ENCODE measurements at places on chromosomes 1 and 21.

DNA sequence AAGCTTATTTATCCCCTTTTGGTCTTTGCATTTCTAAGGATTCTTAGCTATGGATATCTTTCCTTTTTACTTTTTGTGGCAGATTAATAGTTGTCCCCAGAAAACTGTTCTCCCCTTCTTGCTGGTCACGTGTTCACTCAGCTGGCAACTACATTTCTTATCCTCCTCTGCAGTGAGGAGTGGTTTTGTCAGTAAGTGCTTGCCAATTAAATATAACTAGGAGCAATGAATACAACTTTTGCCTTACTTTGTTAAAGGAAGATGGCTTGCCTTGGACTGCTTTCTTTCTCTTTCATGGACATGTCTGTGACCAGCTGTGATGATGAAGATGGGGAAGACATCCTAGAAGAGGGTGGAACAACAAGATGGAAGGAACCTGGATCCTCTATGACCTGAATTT lies 15.6 kb upstream of the ALG14 start:
- no peak for DNase-seq

DNA sequence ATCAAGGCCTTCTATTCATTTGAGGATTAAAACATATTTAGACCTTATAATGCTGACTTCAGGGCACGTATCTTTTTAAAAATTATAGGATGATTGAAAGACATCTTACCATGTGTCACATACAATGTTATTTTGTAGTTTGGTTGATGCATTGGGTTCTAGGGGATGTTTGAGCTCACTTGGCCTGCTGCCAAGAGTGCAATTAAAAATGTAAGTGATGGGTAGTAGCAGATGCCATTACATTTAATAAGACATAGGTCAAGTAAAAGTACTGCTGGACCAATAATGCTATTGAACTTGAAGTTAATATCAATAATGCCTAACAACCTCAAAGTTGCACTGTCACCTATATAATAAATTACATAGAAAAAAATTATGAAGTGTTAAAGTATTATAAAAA lies 616.5 kb upstream of the RGS18 start:
- DNase-seq: no peak

GRCh38 chr1:18079941-18080735 lies 27.5 kb upstream of the IGSF21 start:
- DNase-seq: no peak

GRCh38 chr21:14589855-14590563 lies 43.9 kb upstream of the SAMSN1 start:
- no peak for DNase-seq

- DNase-seq: peak; percentile 40
These were observed 532.7 kb upstream of the OLFM3 start for GRCh38 chr1:102529446-102529845.

DNA sequence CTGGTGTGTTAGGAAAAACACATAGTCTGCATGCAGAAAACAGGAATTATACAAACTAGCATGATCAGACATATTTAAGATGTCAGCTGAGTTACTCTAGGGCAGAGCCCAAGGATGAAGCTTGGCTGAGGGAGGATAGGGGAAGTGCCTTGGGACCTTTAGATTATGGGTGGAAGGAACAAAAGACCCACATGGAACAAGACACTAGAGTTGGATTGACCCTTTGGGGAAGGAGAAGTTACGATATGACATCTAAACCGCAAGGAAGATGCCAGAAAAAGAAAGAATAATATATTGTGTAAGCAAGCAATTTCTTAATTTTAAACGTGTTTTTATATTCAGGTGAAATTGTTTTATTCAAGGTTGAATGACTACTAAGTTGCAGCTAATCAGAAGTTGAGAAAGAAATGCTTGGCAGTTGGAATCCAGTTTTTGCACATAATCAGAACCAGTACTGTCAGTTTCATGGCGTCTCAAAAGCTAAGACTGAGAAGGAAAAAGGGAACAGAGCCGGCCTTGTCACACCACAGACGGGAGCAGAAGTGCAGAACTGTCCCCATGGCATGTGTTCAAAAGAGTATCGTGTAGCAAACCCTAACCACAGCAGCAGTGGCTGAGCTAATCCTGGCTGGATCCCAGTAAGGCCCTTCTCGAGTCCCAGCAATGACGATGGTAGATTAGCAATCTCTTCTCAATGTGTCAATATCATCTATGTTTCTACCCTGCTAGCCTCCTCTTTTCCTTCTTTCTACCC lies 31.2 kb upstream of the IFNAR2 start:
- DNase-seq: no peak

GRCh38 chr1:153928791-153929341 lies 6.1 kb upstream of the GATAD2B start:
- no peak for DNase-seq

- peak; percentile 40 for DNase-seq
These were observed 475 bp upstream of the NPPB start for GRCh38 chr1:11858968-11859871.

- peak; percentile 82 for DNase-seq
These were observed 118.0 kb downstream of the ACTL8 start for GRCh38 chr1:17873007-17873675.

DNA sequence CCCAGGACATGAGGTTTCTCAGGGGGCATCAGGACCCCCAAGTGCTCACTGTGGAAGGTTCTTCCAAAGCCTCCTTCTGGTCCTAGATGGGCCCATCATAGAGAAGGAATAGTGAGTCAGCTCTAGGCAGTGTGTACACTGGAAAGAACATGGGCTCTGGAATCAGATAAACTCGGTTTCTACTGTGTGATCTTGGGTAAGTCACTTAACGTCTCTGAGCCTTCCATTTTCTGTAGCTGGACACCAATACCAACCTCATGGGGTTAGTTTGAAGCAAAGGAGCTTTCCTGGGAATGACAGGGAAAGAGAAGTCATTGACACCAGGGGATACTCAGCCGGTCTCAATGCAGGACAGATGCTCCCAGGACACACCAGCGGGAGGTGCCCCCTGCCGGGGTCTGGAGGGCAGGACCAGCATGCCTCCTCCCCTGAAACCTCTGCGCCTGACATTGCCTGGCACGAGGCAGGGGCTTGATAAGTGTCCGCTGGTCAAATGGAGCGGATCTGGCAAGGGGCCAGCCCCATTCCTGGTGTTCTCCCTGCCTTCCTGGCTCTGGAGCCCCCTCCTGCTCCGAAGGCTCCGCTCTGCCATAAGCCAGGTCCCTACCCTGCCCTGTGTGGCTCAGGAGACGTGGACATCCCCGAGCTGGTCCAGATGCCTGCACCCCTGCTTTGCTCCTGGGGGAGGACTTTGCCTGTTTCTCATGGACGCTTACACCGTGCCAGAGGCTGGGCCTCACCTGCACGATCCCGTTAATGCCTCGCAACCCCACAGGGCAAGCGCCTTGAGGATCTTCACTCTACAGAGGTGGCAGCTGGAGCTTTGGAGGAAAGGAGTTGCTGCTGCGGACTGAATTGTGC lies 52.8 kb downstream of the EDN2 start:
- no peak for DNase-seq

- no peak for DNase-seq
These were observed 51.4 kb upstream of the C8B start for GRCh38 chr1:57017200-57017599.

GRCh38 chr1:162370161-162370560 lies 6.5 kb downstream of the SPATA46 start:
- DNase-seq: no peak

GRCh38 chr1:63107066-63107465 lies 215.3 kb upstream of the FOXD3 start:
- DNase-seq: no peak

DNA sequence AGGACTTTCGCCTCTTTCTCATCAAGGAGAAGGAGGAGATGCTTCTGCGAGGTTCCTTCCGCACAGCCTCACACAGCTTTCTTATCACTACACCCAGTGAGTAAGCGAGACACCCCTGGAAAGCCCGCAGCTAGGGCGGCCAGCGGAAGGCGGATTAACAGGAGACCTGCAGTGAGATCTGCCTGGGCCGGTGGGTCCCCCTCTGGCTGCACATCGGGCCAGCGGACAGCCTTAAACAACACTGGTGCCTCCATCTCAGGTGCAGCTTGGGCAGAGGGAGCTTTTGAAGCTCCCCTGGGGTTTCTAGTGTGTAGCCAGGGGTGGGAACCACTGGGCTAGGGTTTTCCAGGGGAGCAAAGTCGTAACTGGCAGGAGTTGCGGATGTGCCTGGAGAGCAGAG lies 17.5 kb upstream of the MTARC1 start:
- DNase-seq: no peak

GRCh38 chr21:27380303-27380702 lies 413.4 kb upstream of the ADAMTS5 start:
- DNase-seq: no peak

DNA sequence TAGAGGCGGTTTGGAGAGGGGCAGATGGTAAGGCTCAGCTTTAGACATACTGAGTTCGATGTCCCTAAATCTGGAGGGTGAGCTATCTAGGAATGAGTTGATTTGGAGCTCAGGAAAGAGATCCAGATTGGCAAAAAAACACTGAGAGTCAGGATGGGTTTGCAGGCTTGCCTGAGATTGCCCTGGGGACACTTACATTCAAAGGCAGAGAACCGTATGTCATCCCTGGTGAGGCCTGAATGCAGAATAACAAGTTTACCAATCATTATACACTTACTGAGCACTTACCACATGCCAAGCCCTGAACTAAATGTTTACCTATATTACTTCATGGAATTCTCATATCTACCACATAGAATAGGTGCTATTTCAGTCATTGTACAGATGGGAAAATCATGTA lies 27.5 kb downstream of the TFAP2E start:
- DNase-seq: no peak

DNA sequence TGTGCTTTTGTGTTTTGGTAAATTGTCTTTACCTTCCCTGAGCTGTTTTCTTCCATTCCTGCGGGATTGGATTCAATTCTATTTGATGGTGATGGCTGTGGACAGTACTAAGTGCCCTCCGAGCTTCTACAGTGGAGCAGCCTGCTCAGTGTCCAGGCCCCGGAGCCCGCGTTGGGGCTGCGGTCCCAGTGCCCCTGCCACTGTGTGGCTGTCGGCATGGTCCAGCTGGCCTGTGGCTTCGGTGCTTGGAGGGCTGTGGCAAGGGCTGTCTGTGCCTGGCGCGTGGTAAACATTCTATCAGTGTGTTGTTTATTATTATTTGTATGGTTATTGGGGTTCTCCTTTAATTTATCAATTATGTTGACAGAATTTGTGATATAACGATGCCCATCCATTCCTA lies 109.1 kb upstream of the COL6A1 start:
- no peak for DNase-seq

DNA sequence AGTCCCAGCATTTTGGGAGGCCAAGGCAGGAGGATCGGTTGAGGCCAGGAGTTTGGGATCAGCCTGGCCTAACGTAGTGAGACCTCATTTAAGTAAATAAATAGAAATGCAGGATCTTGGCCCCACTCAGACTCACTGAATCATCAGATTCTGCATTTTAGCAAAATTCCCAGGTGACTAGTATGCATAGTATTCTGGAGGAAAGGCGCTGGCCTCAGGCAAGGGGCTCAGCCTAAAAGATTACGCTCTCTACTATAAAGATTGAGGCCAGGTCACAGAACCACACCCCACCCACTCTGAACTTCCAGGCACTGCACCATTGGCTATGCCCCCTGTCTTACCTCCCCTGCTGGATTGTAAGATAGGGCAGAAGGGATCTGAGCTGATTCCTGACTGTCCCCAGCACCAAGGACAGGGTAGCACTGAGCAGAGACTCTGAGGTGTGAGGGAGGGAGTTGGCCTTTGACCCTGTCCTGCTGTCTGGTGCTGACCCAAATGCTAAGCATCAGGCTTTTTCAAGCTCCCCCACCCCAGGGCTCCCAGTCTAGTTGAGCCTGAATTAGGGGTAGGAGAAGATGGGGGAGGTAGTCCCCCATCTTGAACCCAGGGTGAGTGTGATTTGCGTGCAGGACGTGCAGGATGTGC lies 2.7 kb downstream of the FOXE3 start:
- DNase-seq: no peak

DNA sequence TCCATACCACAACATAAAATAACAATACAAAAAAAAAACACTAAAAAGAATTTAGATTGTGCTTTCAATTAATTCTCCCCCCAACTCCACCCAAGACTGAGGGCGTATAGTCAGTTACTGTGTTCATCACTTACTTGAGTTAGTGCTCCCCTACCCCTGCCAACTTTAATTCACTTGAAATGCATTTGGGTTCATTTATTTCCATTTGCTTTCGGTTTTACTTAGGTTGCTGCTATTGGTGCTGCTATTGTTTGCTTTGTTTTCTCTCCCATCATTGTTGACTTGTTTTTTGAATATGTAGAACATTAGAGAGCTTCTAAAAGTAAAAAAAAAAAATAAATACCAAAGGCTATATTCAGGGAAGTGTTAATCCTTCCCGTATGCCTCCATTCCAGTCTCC lies 10.7 kb upstream of the CYYR1 start:
- DNase-seq: no peak

DNA sequence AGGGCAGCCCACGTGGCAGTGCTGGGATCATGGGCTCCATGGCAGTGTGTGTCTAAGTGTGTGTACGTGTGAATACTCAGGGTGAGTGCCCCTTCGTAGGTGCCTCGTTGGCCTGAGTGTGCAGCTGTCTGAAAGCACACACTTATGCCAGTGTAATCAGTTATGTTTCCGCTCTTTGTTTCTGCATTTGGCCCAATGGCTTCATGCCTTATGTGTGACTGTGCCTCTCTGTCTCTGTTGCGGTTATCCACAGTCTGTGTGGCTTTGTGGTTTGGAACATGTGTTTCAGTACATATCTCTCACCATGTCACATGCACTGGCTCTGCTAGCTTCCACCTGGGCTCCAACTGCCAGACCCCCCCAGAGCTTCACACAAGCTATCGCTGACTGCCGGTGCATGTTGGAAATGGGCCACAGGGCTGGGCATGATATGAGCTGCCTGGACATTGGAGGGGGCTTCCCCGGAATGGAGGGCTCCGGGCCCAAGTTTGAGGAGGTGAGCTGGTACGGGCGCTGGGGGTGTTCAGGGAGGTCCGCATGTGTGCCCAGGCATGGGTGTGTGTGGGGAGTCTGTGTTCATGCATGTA lies 70.3 kb upstream of the TINAGL1 start:
- peak; percentile 72 for DNase-seq

DNA sequence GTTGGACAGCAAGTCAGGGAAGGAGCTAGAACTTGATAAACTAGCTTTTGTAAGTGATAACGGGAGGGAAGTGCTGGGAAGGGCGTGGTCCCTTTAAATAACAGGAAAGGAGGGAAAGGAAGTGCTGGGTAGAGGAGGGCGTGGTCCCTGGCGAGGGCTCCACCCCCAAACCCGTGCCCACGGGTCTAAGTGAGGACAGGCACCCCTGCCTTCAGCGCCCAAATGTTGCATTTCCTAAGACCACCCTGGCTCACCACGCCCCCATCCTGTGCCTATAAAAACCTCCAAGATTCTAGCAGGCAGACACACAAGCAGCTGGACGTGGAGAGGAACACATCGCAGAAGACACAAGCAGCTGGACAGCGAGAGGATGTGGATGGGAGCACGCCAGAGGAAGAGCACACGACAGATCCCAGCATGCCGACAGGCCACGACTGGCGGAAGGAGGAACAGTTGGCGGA lies 58.5 kb downstream of the PALMD start:
- no peak for DNase-seq
